ENCODE measurements at places on chromosomes 7 and 10.

- no peak for DNase-seq
Observed at GRCh38 chr7:821688-822087, 10.6 kb upstream of the SUN1 start.

- peak; percentile 44 for DNase-seq
Observed at GRCh38 chr7:90613088-90613498, 17.0 kb downstream of the CDK14 start.

GRCh38 chr7:118844748-118845147, 620.2 kb downstream of the ANKRD7 start:
- DNase-seq: peak; percentile 85

DNA sequence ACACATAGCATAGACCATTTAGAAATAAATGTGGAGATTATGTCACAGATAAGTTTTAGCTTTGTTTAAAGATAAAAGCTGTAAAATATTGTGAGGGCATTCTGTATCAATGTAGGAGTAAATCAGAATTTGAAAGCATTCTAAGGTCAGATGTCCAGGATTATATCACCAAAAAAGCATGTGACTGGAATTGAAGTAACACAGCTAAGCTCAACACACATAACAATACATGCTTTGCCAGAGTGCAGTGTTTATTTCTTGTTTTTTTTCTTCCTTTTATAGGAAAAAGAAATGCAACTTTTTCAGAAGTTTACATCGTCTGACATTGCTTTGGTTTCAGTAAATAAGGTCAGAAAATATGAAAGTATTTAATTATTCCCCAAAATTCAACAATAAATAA, 183.4 kb downstream of the HTR7 start:
- no peak for DNase-seq

- no peak for DNase-seq
Observed at GRCh38 chr7:47914717-47915615, 33.3 kb downstream of the PKD1L1 start.

- DNase-seq: no peak
Observed at GRCh38 chr10:79148452-79149344, 79.9 kb downstream of the ZMIZ1 start.

- DNase-seq: peak; percentile 75
Observed at GRCh38 chr10:44962870-44963738, 3.5 kb downstream of the RASSF4 start.

GRCh38 chr7:90337106-90337505, 9.4 kb upstream of the GTPBP10 start:
- no peak for DNase-seq

GRCh38 chr7:15857026-15857425, 170.5 kb upstream of the MEOX2 start:
- DNase-seq: no peak
